ENCODE measurements at places on chromosomes 5 and 9.

DNA sequence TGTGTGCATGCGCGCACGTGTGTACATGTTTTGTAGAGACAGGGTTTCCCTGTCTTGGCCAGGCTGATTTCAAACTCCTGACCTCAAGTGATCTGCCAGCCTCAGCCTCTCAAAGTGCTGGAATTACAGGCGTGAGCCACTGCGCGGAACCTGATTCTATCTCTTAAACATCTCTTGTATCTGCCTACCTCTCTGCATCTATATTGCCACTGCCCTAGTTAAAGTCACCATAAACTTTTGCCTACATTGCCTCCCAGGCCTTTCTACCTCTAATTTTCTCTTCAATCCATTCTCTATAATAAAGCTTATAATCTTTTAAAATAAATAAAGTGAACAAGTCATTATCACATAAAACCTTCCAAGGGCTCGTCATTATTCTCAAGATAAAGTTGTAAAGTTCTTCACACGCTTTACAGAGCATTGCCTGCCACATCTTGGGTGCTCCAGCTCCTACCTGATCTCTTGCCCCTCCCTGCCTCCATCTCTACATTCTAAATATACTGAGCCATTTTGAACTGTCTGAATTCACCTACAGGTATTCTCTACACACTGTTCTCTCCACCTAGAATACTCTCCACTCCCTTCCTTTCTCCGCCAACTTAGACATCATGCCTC lies 15.0 kb downstream of the TRPM6 start:
- DNase-seq, result no peak

DNA sequence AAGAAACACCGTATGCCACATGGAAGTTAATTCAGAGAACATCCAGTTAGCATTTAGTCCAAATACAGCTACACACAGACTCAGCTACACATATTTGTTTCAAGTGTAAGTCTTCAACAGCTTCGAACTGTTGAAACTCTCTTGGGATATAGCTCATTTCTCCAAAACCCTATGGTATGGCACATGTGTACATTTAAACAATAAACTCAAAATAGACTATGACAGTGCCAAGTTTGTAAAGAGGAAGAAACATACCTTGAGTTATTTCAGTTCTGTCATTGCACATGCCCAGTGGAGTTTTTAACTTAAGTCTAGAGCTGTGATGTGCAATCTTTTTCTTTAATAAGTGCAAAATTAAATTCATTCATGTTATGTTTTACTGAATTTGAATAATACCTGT lies 155.1 kb upstream of the RAI14 start:
- no peak for DNase-seq

DNA sequence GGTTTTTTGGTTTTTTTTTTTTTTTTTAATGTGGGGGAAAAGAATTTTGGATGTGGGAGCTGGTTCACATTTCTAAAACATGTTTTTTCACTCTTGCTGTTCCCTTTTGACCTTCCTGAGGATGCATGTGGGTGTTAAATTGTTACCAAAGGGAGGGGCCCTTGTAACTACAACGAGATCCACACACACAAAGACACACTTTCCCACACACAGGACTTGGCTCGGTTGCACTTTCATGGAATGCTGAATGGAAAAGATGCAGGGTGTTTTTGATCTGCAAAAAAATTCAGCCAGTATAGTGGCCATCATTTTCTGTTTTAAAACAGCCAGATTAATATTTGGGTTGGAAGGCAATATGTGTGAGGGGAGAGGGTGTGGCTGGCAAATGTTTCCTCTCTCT lies 576.9 kb downstream of the EBF1 start:
- DNase-seq, result no peak

DNA sequence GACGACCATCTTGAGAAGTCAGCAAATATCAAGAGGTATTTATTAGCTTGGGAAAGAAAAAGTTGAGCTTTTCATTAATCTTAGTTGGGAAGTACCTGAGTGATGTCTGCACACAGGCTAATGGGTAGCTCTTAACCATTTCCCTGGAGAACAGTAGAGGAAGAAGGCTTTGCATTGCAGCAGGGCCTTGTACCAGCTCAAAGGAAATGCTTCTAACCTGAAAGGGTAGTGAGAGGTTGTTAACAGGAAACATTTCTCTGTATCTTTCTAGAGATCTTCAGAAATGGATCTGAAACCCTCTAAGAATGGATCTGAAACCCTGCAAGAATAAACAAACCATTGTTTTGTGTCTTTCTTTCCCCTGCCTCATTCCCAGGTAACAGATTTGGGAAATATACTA lies 393.3 kb downstream of the PLK2 start:
- no peak for DNase-seq

DNA sequence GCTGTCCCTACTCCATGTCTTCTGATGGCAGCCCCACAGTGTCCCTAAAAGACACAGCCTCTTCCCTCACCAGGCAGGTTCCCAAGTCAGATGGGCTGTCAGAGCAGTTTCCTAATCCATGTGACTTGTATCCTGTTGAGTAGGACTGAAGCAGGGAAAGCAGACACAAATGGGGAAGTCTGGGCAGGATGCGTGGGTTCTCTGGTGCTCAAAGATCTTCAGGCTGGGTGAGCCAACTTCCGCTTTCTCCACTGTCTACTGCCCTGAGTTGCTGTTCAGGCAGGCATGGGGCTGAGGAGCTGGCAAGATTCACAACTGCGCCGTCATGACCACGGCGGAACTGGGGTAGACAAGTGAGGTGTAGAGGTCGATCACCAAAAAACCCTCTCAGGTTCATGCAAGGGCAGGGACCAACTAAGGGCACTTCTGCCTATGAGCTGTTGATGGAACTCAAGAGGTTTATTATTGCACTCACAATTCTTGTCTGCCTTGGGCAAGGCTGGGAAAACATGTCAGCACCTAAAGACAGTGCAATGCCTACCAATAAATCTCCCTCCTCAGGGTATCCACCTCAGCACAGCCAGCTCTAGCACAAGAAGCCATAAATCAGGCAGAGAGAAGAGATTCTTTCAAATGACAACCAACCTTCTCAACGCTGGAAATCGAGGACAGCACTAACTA lies 83.4 kb downstream of the RAPGEF1 start:
- DNase-seq, result peak; percentile 64

DNA sequence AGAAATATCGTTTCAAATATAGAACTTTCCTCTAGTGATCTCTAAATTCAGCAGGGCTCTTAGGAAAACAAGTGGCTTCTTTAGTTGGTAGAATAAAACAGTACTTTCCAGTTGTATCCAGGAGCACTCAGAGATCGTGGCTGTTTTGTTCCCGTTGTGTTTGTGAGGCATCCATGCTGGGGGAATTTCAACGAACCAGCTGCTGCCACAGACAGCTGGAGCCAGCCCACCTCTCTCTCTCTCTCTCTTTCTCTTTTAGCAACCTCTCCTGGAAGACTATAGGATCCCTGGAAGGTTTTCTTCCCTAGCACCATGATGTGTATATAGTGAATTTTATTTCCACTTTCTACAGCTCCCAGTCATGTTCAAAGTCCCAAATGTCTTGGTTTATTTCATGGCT lies 1116.0 kb upstream of the SEMA6A start:
- no peak for DNase-seq

- DNase-seq, result peak; percentile 66
Measured at GRCh38 chr5:138641547-138642298, 66.5 kb upstream of the HSPA9 start.

GRCh38 chr5:135375040-135375793 lies 23.8 kb downstream of the MACROH2A1 start:
- DNase-seq, result no peak

DNA sequence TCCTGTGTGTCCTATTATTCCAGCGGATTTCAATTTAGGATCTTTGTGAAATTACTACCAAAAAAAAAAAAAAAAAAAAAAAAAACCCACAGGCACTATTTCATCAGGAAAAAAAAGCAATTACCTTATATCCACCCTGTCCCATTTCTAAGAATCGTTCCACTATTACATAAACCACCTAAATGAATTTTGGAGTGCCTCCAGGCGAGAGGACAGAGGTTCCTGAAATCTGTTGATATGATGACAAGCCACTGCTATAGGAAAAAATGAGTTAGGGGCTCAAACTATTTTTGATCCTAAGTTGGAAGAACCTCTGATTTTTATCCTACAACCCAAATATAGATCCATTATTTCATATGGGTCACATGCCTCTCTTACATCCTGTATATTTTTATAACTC lies 177.9 kb downstream of the GNAQ start:
- no peak for DNase-seq

GRCh38 chr5:139871614-139872013 lies 76.0 kb downstream of the PSD2 start:
- DNase-seq, result no peak

DNA sequence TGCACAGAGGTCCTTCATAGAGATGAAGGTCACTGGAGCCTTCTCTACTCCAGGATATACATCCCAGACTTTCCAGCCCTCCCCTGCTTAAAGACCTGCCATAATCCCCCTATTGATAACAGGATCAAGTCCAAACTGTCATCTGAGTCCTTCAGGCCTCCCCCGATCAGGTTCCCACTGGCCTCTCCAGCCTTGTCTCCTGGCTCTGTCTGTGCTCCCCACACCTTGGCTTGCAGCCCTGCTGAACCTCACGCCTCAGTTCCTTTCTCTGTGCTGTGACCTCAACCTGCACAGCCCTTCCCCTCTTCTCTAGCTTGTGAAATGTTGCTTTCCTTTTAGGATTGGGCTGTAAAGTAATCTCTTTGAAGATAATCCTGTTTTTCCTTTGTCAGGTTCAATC lies 2.5 kb upstream of the HRH2 start:
- no peak for DNase-seq

DNA sequence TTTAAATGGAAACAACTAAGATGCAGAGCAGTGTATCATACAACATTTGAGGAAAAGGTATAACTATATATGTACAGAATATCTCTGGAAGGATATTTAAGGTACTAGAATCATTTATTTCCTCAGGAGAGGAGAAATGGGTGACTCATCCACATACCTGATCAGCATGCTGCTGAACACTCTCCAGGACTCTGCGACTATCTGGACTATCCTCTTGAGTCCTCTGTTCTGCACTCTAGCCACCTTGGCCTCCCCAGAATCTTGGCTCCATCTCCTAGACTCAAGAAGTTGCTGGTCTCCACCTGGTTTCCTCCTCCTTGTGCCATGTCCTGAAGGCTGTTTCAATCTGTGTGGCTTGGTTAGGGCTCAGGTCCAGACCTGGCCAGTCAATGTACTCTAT lies 8.8 kb upstream of the PRDM6 start:
- no peak for DNase-seq

GRCh38 chr9:107337676-107338590 lies 54.9 kb downstream of the RAD23B start:
- DNase-seq, result no peak

DNA sequence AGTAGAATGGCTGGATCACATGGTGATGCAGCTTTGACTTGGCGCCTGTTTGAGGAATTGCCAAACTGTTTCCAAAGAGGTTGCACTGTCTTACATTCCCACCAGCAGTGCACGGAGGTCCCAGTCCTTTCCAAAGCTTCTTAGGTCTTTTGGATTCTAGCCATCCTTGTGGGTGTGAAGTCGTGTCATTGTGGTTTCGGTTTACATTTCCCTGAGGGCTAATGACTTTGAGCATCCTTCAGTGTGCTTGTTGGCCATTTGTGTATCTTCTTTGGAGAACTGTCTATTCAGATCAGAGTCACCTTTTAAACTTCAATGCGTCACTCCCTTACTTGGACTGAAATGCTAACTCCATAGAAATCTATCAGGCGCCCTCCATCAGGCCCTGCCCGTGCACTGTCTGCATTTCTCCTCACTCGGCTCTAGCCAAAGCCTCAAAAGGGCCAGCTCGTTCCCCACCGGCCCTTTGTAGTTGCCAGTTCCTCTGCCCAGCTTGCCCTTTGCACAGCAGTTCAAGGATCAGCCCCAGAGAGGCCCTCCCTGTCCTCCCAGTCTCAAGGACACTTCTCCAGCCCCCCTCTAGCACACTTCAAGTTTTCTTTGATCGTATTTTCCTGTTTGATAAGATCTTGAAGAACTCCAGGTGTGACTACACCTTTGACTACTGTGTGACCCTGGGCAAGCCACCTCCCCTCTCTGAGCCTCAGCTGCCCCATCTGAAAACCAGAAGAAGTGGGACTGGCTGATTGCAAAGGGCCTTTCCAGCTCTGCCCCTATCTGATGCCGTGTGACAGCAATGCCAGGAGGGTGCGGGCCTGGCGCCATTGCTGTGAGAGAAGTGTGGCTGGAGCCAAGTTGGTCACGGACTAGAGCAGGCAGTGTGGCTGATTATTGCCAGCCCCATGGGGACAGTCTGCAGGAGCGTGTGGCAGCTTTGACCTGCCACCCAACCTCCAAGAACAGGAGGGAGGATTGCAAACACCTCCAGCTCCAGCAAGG lies 5.6 kb downstream of the HRH2 start:
- no peak for DNase-seq

- no peak for DNase-seq
Measured at GRCh38 chr5:124263680-124264491, 482.6 kb downstream of the ZNF608 start.

DNA sequence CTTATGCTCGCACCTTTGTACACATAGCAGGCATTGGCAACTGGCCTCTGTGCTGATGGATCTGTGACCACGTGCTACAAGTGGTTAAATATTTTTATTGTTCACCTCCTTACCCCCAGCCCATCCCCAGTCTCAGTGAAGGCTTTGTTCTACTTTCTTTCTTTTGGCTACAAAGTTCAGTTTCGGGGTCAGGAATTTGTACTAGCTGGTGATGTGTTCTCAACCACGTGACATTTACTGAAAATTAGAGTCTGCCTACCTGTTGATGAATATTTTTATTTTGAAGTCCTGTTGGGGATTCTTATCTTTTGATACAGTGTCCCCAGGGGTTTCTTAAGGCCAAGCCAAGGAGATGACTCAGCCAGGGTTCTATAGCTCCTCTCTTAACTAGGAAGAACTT lies 47.8 kb downstream of the C9orf57 start:
- DNase-seq, result no peak

DNA sequence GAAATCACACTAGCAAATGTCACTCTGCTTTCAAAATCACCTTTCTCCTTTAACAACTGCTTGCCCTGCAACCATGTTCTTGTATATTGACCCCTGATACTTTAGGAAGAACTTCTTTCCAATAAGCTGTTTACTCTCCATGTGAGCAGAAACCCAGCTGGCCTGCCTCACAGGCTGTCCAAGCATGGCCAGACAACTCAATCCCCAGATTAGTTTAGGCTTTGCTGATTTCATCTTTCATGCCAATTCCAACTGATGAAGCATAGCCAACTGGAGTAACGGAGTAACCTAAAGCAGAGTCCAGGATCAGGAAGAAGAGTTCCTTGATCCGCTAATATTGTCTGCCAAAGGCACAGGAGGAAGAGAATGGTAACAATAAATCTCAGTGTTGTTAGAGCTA lies 56.7 kb upstream of the HTR1A start:
- DNase-seq, result no peak

Data from stimulated activated CD4-positive, alpha-beta T cell treated with anti-CD3 and anti-CD28 coated beads, Interleukin-1b, Interleukin-23, amount 100 ng/mL, for 1 hour (primary cell).